ENCODE measurements at places on chromosomes 12 and 14. TPM values are rescaled to one million over a fixed set of nuclear protein-coding genes. Genes with fewer than 3 reads are reported as not detected.

GRCh38 chr14:64294672-64295413, 672 bp upstream of the ESR2 start:
- DNase-seq = peak; percentile 92

DNA sequence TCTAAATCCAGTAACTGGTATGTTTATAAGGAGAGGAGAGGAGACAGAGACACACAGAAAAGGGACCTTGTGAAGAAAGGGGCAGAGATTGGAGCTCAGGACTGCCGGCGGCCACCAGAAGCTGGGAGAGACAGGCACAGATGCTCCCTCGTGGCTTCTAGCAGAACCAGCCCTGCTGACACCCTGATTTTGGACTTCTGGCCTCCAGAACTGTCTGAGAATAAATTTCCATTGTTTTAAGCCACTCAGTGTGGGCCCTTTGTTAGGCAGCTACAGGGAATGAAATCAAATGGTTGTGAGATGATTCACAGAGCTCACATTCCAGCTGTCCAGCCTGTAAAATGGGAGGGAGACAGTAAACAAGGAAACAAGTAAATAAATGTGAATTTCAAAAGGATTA, 47.6 kb downstream of the TMEM132C start:
- no peak for DNase-seq

- DNase-seq = no peak
Measured at GRCh38 chr14:61636779-61637178, 58.5 kb upstream of the HIF1A start.

DNA sequence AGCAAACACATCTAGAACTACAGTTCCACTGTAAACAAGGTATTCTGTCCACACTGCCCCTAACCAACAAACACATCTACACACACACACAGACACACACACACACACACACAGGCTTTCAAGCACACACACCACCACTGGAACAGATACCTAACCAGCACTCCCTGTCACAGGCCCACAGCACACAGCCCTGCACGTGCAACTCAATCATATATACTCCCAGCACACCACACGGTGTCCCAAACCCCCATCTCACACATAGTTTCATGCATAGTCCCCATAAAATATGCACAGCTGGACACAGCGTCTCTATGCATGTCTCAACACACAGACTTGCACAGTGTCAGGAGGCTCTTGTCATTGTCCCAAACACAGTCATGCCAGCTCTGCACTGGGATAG, 27.6 kb downstream of the KRT8 start:
- no peak for DNase-seq

DNA sequence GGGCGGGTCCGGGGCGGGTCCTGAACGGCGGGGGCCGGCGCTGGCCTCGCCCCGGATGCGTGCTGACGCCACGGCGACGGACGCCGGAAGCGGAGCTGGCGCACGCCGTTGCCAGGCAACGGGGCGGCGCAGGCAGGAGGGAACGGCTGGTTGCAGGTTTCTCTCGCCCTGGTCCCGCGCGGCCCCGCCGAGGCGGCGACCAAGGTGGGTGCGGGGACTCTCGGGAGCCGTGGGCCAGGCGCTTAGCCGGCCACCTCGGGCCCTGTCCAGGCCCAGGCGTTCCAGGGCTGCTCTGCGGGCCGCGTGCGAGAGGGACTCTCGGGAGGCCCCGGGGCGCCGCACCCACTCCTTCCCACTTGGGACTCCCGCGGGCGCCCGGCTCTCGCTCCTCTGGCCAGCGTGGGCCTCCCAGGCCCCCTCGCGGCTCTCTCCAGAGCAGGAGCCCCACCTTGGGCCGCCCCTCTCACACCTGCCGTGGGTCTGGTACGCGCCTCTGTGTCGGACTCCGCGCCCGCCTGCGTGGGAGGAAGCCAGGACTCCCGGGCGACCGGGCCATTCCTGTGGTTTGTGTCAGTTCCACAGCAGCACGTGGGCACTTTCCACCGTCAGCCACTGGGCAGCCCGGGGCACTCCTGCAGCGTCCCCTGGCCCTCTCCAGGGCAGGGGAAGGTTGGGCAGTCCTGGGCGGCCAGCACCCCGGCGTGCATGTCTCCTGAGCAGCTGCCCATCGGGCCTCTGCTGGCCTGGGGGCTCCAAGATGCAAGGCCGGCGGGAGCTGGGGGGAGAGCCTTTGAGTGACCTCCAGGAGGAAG, at the start of gene CLBA1:
Gene CLBA1 (plus strand): TSS at position 114 of the 812 bp plus-strand sequence. CDS start 644 bp downstream, at position 758.
- peak; percentile 87 for DNase-seq

GRCh38 chr14:96478119-96478518, 24.1 kb upstream of the PAPOLA start:
- no peak for DNase-seq

GRCh38 chr12:96141216-96141912, 52.8 kb upstream of the ELK3 start:
- no peak for DNase-seq

DNA sequence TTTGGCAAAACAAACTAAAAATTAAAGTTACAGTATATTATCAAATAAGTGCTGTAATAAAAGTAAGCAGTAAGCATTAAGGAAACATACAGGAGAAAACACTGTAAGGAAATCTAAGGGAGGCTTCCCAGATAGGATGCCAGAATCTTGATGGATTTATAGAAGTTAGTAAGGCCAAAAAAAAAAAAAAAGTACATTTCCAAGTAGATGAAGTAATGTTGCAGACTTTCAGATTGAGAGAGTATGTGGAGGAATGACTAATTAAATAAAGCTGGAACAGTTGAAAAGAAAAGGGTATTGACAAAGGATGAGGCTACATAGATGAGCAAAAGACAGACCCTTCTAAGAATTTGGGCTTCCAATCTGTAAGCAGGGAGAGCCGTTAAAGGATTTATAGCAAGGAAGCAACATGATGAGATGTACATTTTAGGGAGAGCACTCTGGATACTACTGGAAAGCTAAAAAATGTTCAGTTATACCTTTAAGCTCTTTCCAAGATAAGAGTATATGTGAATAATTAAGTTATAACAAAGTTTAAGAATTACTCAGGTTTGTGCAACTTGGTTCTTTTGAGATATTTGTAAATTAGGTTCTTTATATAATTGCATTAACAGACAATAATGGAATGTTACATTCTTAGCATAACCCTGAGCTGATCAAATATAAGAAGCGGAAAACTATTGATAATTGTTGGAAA, 87.5 kb upstream of the MON2 start:
- no peak for DNase-seq

- no peak for DNase-seq
Measured at GRCh38 chr12:109626378-109627115, 53.0 kb downstream of the MVK start.

GRCh38 chr12:119385659-119386058, 51.1 kb downstream of the CCDC60 start:
- no peak for DNase-seq

DNA sequence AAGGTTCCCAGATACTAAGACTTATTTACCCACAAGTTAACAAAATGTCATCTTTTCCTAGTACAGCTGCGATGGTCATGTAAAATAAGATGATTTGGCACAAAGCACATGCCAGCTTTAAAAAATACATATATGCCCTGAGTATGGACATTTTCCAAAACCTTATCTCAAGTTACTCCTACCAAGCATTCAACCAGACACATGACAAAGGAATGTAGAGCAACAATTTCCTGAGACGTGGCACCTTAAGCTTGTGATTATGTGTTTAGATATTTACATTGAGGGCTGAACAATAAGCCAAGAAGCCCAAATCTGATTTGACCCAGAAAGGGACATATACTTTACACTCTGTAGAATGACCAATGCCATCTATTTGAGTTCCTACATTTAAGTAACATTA, 24.5 kb upstream of the OVCH1 start:
- DNase-seq = no peak

- DNase-seq = no peak
Measured at GRCh38 chr12:11771356-11771755, 121.9 kb downstream of the ETV6 start.

- no peak for DNase-seq
Measured at GRCh38 chr12:125688223-125688622, 623.0 kb downstream of the AACS start.

GRCh38 chr12:120710031-120710804, at the start of gene UNC119B:
TSS of gene UNC119B (plus strand) at chr12:120710458. CDS start at chr12:120710475, 17 bp downstream.
- DNase-seq = peak; percentile 64

DNA sequence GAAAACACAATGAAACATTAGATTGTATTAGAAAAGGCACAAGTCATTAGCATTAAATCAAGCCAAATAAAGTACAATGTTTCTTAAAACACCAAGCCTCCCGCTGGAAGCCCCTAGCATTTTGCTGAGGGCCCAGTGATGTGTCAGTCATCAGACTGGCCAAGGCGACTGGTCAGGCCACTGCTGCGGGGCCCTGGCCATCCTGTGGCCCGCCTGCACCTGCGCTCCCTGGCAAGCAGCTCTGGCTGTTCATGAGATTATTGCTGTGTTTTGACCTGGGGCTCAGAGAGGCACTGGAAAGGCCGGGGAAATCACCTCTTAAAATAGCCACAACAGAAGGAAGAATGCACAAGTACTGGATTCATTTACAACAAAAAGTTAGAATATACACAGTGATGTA, 24.2 kb upstream of the AMN start:
- DNase-seq = no peak

DNA sequence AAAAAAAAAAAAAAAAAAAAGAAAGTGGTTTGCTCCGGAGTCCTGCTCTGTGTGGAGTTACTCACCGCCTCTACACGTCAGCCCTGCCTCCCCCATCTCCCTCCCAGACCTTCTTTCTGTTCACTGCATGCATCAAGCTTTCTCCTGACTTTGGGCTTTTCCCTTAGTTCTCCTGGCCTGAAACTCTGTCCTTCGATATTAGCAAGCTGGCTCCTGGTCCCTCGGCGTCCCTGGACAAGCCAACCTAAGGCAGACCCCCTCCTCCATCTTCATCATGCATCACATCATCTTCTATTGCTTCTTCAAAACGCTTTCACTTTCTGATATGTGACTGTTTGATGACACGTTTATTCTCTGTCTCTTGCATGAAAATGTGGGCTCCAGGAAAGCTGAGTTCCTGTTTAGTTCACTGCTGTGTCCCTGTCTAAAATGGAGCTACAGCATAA, 40.6 kb downstream of the SLC15A4 start:
- DNase-seq = no peak

- no peak for DNase-seq
Measured at GRCh38 chr12:105018012-105018411, 31.9 kb downstream of the NOPCHAP1 start.

- no peak for DNase-seq
Measured at GRCh38 chr14:76330411-76331327, 45.3 kb upstream of the ESRRB start.

GRCh38 chr12:117279606-117280005, 81.8 kb downstream of the NOS1 start:
- DNase-seq = no peak

- no peak for DNase-seq
Measured at GRCh38 chr12:120497524-120498150, 1.7 kb downstream of the DYNLL1 start.

DNA sequence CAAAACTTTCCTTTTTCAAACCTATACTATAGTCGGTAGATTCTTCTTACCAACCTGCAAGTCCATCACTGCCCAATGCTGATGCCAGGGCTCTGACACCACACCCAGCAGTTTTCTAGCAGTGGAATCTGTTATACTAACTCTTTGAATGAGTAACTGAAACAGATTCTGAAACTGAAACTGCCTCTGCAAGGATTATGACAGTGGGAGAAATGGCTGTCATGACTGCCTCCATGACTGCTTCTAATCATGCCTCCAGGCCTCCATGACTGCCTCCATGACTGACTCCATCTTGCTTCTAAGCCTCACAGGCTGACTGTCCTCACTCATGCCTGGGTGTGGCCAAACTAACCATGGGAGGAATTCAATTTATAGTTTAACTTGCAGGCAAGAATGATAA, 29.4 kb upstream of the OXA1L start:
- no peak for DNase-seq

DNA sequence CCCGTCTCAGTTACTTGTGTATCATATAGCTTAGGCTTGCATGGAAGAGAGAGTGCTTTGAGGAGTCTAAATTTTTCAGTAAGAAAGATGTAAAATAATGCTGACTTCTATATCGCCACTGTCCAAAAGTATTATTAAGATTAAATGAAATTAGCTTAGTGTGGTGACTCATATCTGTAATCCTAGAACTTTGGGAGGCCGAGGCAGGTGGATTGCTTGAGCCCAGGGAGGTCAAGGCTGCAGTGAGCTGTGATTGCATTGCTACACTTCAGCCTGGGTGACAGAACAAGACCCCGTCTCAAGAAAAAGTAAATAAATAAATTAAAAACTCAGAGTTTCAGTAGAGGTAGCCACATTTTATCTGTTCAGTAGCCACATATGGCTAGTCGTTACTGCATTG, 23.3 kb downstream of the PAPOLA start:
- DNase-seq = no peak

- DNase-seq = no peak
Measured at GRCh38 chr14:81273961-81274575, 53.3 kb upstream of the GTF2A1 start.

- DNase-seq = no peak
Measured at GRCh38 chr12:98485792-98486340, 29.5 kb upstream of the TMPO start.

DNA sequence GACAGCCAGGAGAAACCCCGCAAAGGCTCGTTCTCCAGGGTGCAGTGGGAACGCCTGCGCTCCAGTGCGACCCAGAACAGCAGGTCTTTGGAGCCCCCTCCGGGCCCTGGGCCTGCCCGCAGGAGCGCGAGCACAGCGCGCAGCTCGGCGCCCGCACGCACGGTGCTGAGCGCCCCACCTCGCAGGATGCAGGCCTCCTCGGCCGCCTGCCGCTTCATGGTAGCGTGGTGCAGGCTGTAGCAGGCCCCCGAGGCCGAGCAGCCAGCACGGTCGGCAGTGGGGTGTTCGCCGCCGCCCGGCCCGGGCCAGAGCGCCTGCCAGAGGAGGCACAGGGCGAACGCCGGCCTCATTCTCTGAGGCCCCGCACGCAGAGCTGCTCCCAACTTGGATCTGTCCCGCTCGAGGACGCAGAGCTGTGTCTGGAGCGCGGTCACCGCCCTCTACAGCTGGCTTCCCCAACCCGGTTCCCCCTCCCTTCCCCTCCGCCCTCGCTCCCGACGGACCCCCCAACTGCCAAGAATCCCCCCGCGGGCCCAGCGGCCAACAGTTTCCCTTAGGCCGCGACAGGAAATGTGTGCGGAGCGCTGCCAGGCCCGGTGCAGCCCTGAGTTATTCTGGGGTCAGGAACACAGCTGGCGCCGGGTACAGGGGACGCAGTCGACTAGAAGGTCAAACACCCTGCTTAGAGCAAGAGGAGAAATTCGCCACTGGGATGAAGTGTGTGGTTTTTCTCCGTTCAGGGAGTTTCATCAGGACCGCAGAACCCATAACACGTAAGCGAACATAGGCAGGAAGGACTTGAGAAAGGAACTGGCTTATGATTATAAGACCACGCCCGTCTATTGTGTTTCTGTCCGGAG, at the start of gene CLEC14A:
Gene CLEC14A (minus strand): TSS at position 421 of the 860 bp plus-strand sequence. CDS start 71 bp downstream, at position 350.
- DNase-seq = peak; percentile 29

MYF5 gene
- not detected for total RNA-seq

PTPRO gene
- total RNA-seq = 0.46 TPM

ABCD2 gene
- 0.57 TPM for total RNA-seq

KRT82 gene
- total RNA-seq = not detected

GDF3 gene
- 0.24 TPM for total RNA-seq

SIRT4 gene
- 1.1 TPM for total RNA-seq

RBP5 gene
- total RNA-seq = 1.2 TPM

GLS2 gene
- total RNA-seq = 2.6 TPM
